ENCODE measurements at places on chromosomes 12 and 14.

DNA sequence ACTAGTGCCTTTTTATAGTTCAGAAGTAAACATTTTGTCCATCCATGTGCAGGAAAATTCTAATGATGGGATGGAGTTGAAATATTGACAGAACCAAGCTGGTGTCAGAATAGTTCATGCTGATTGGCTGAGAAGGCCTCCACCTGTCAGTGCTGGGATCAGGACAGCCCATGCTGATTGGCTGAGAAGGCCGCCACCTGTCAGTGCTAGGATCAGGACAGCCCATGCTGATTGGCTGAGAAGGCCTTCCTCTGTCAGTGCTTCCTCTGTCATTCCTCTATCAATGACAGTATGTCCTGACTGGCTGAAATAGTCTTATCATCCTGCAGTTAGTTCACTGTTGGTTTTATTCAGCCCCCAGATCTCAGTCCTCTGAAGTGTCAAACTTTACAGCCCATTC, 95.7 kb downstream of the PPP2R5C start:
- DNase-seq, result no peak

GRCh38 chr12:53829130-53829819, 77.5 kb upstream of the CISTR start:
- DNase-seq, result no peak

- DNase-seq, result peak; percentile 62
Observed at GRCh38 chr12:7092229-7092985, at the start of gene C1R. C1R (minus strand) TSS chr12:7092445; CDS start chr12:7092388, 57 bp downstream.

DNA sequence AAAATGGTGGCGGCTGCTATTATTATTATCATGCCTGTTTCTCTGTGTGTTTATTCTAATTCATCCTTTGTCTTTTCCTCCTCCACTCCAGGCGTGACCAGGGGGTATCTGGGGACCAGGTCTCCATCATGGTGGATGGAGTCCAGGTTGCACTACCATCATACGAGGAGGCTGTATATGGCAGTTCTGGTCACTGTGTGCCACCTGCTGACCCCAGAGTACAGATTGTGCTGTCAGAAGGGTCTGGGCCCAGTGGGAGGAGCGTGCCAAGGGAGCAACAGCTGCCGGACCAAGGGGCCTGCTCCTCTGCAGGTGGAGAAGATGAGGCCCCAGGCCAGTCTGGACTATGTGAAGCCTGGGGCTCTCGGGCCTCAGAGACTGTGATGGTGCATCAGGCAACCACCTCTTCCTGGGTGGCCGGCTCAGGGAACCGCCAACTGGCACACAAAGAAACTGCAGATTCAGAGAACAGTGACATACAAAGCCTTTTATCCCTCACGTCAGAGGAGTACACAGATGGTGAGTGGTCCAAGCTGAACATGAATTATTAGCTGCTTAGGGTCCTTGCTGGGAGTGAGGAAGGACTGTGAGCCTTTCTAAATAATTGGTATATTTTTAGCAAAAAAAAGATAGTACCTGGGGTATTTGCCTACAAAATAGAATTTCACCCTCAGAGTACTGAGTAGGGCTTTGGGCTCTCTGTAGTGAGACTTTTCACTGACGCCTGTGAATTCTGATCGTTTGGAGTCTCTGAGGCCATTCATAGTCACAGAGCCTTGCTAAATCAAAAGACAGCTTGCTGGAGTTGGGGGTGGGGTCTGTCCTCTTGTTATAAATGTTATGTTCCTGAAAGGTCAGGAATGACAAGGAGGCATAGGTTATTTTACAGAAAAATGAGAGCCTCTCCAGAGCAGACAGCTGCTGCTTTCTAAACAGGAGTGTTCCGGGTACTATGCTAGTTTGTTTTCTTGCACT, 58.1 kb upstream of the SRSF5 start:
- DNase-seq, result no peak

GRCh38 chr14:55277972-55278740, 6.9 kb downstream of the FBXO34 start:
- no peak for DNase-seq

DNA sequence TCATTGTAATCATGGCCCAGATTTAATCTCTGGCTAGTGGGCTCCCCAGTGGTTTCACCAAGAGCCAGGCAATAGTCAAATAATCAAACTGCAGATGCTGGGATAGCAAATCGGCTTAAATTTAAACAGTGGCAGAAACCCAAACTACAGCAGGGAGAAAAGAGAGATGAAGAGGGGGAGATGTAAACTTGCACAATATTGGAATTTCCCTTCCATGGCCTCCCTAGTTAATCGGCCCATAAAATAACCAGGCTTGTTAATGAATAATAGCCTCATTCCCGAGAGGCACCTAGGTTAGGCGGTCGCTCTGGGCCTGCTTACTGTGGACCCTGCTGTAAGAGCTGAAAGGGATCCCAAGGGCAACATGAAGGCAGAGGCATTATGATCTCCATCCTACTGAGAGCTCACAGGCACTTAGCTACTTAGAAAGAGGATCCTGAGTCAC, 116.2 kb downstream of the NUAK1 start:
- no peak for DNase-seq

All from CD4-positive, alpha-beta T cell treated with Interleukin-6 at 100 ng/mL for 8 hours (primary cell).